ENCODE measurements at places on chromosomes 2 and 18. TPM values are rescaled to one million over a fixed set of nuclear protein-coding genes. Genes with fewer than 3 reads are reported as not detected.

The FAM124B gene
- not detected for total RNA-seq

DNA sequence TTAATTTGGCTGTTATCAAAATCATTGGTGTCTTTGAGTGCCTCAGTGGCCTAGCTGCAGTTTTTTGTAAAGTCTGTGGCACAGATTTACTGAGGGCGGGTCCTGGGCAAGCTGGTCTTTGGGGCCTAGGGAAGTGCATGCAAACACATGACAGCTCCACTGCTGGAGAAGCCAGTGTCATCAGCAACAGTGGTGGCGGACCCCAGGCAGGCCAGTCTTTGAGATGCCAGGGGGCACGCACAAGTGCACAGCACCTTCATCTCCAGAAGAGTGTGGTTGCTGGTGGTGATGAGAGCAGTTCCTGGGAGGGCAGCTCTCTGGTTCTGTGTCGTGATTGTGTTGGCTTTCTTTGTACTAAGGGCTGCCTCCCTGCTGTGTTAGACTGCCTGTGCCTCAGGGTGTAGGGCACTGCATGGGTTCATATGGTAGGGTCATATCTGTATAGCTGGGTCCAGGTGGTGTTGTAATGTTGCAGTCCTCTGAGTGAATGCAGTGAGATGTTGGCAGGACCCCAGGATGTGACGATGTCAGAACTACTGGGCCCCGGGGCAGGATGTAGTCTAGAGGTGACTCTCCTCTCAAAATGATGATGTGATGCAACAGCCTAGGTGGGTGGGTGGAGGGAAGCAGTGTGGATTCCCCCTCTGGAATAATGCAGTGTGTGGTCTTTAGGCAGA, 646.7 kb upstream of the CDH2 start:
- no peak for DNase-seq

GRCh38 chr18:33928231-33928630, 296.5 kb downstream of the NOL4 start:
- no peak for DNase-seq

The SLC38A11 gene
- total RNA-seq = 2.0 TPM

GRCh38 chr18:59848002-59848401, 51.8 kb upstream of the PMAIP1 start:
- DNase-seq = no peak

The MOB4 gene
- 4.6 TPM for total RNA-seq

GRCh38 chr2:212926940-212927339, 224.5 kb downstream of the IKZF2 start:
- no peak for DNase-seq

DNA sequence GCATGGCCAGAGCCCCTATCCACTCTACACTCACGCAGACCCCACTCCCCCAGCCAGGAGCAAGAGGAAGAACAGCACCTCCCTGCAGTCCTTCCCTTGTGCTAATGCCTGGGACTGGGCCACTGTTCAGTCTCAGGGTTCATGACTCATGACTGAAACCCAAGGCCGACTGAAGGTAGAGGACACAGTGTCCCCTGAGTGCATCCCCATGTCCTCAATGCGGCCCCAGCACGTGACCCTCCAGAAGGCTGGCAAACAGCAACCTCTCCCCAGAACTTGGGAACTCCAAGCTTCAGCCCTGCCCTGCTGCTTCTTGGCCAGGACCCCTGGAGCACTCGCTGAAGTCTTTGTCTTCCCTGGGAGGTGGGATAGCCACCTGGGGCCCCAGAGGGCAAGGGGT, 6.0 kb upstream of the ADRA2B start:
- no peak for DNase-seq

- DNase-seq = no peak
These were observed 18.3 kb downstream of the MAIP1 start for GRCh38 chr2:199973703-199974102.

The ASXL3 gene
- total RNA-seq = 1.5 TPM

The GRHL1 gene
- total RNA-seq = 2.5 TPM

GRCh38 chr18:40413160-40413559, 1541.9 kb upstream of the PIK3C3 start:
- no peak for DNase-seq

DNA sequence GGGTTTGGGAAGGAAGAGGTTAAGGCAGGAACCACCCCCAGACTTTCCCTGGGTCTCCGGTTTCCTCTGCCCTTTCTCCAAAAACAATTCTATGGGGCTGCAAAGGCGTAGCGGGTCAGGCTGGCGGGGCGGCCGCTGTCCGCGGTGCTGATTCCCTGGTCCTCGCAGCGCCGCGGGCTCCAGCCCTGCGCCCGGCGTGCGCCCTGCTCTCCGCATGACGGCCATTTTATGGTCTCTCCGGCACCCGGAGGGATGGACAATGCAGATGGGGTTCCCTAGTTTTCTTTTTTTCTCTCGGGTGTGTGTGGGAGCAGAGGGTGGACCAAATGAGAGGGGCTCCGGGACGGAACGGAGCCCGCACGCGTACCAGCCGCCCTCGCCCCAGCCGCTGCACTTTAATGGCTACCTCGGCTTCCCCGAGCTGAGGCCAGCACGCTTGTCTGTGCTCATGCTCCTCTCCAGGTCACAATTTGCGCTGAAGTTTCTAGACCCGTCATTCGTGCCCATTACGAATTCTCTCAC, 1.6 kb downstream of the ST8SIA3 start:
- DNase-seq = peak; percentile 37

GRCh38 chr2:100470898-100471514, 724 bp downstream of the NMS start:
- DNase-seq = no peak

- DNase-seq = no peak
These were observed 1027.6 kb downstream of the LRP1B start for GRCh38 chr2:141103216-141103615.

DNA sequence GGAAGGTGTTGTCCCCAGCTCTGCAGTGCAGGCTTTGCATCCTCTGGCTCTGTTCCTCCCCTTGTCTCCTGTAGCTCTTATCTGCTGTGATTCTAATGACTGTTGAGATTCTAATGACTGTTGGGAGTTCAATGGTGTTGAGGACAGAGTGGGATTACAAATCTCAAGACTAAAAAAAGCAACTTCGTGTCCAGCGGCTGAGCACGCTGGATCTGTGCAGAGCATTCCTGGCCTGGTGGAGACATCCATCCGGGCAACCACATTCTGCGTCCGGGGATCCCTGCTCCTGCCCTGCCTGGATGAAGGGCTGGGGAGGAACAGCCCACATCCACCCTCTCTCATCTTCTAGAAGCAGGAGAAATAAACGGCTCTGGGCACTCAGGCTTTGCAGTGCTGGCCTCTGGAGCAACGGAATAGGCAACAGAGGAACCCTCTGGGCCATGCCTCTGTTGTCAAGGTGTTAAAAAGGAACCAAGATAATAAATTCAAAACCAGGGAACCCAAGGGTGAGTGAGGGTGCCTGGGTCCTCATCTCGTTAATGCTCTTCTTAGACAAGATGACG, 106.7 kb upstream of the ASB18 start:
- no peak for DNase-seq

GRCh38 chr2:71254776-71255175, 27.9 kb upstream of the PAIP2B start:
- DNase-seq = no peak

The SERPINB12 gene
- not detected for total RNA-seq

The PTH2R gene
- 0.19 TPM for total RNA-seq

GRCh38 chr2:158130832-158131473, 29.3 kb downstream of the UPP2 start:
- no peak for DNase-seq

- DNase-seq = no peak
These were observed 61.7 kb downstream of the HS1BP3 start for GRCh38 chr2:20588918-20589871.

GRCh38 chr2:45921921-45922320, 270.4 kb downstream of the PRKCE start:
- DNase-seq = no peak

GRCh38 chr2:95009412-95009811, 16.1 kb upstream of the MAL start:
- no peak for DNase-seq

DNA sequence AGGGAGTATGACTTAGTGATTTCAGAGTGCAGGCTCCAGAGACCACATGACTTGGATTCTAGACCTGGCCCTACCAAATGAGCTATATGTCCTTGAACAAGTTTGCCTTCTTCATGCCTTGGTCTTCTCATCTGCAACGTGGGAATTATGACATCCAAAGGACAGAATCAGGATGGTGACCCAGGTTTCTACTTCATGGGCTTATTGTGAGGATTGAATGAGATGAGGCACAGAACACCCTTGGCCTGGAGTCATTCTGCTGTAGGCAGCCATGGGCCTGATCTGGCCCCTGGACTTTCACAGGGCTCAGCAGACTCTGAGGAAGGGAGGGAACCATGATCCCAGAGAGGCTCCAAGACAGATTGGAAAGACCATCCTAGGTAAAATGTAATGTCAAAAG, 85.6 kb upstream of the HAAO start:
- DNase-seq = no peak

- DNase-seq = no peak
These were observed 12.1 kb upstream of the MAPRE2 start for GRCh38 chr18:35029103-35029502.

The CXCR1 gene
- total RNA-seq = not detected

DNA sequence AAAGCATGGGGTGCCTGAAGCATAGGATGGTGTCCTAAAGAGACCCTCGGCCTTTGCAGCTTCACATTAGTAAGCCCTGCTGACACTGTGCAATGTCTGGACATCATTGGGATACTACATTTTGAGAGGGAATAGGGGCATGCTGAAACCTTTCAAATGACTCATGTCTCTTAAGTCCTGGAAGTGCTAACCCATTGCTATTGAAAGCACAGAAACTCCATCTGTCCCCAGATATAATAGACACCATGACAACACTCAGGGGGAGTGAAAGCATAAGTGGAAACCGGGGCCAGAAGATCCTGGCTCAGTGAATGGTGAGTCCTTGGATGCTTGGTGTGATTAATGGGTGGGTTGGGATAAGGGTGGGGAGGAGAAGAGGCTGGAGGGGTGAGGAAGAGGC, 595.5 kb upstream of the ID2 start:
- DNase-seq = no peak

The UGT1A5 gene
- total RNA-seq = not detected

DNA sequence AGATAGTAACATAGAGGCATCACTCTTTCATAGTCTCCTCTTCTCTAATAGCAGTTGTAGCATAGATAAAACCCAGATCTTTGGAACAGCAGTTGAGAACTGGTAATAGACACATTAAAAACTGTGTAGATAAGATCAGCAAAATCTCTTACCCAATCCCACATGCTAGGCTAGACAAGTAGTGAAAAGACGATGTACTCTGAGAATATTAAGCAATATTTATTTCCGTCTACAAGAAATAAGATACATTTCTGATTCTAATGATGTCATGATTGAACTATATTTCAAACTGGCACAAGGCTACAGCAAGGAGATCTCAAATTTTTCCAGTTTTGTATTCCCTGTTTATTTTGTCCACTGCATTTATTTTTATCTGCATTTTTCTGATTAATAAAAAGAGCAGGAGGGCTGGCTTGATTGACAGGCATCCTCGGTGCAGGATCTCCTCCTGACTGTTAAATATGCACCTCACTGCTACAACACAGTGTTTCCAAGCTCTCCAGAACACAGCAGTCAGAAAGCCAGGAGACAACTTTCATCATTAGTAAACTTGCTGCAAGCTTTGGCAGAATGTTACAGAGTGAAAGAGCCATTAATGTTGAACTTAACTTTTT, 73.3 kb upstream of the ATIC start:
- no peak for DNase-seq

- no peak for DNase-seq
These were observed 34.2 kb upstream of the NPAS2 start for GRCh38 chr2:100785626-100786296.

GRCh38 chr18:47772374-47773248, 157.8 kb downstream of the SMAD2 start:
- DNase-seq = peak; percentile 78

DNA sequence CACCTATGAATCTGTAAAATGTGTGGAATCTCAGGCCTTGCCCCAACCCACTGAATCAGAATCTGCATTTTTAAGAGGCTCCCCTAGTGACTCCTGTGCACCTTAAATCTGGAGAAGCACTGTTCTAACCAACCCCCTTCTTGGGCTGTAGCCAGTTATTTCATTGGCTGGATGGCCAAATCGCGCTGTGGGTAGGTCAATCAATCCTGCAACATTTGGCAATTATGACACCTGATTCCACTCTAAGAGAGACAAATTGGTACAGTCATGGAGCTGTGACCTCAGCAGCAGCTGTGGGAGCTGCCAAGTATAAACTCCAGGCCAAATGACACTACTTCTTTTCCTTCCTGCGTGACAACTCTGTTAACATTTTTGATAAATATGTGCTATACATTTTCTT, 208.7 kb downstream of the CLIP4 start:
- no peak for DNase-seq

GRCh38 chr2:38907743-38908562, 18.3 kb downstream of the ARHGEF33 start:
- no peak for DNase-seq

The AOX1 gene
- total RNA-seq = 94.6 TPM

DNA sequence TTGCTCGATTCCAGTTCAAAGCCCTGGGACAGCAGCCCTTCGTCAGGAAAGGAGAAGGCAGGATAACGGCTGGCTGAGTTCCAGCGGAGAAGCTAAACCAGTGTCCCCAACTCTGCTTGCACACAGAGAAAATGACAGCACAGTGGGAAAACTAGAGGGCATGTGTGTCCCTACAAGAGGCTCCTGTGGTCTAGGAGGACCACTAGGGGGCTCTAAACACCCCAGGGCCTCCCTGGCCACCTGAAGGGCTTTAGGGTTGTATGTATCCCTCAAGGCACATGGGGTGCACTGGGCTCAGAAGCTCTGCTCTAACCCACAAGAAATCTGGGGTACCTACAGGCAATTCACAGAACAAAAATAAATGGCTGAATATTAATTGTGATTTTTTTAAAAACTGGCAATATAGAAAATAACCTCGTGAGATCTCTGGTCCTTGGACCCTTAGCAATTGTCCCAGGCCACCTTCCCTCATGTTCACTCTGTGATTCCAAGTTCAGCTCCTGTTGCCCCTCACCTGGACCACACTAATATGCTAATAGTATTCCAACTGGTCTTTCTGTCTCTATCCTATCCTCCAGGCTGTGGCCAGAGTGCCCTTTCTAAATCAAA, 17.5 kb downstream of the STAT1 start:
- no peak for DNase-seq

The LRRTM1 gene
- not detected for total RNA-seq

- DNase-seq = no peak
These were observed 64.1 kb downstream of the CPS1 start for GRCh38 chr2:210620456-210620855.

DNA sequence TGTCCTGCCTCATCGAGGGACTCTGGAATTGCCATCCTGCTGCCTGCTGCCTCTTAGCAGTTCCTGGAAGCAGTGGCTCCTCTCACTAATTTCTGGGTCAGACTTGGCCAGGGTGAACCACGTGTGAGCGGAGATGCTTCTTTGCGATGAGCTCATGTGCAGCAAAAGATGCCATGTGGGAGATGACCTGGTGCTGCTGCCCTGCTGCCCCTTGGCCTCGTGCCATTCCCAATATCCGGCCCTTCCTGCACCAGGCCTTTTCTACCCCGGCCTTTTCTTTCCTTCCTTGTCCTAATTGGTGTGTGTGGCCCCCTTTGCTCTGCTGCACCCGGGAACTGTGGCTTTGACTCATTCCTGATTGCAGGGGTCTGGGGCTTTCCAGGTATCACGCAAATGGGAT, 296.9 kb upstream of the HS6ST1 start:
- no peak for DNase-seq

The LBH gene
- 7.7 TPM for total RNA-seq
